ENCODE measurements at places on chromosomes 2 and 18.

- DNase-seq = no peak
These were observed 466.4 kb downstream of the MEIS1 start for GRCh38 chr2:66901344-66901743.

- DNase-seq = no peak
These were observed 63.8 kb downstream of the PTPRM start for GRCh38 chr18:7630731-7631442.

DNA sequence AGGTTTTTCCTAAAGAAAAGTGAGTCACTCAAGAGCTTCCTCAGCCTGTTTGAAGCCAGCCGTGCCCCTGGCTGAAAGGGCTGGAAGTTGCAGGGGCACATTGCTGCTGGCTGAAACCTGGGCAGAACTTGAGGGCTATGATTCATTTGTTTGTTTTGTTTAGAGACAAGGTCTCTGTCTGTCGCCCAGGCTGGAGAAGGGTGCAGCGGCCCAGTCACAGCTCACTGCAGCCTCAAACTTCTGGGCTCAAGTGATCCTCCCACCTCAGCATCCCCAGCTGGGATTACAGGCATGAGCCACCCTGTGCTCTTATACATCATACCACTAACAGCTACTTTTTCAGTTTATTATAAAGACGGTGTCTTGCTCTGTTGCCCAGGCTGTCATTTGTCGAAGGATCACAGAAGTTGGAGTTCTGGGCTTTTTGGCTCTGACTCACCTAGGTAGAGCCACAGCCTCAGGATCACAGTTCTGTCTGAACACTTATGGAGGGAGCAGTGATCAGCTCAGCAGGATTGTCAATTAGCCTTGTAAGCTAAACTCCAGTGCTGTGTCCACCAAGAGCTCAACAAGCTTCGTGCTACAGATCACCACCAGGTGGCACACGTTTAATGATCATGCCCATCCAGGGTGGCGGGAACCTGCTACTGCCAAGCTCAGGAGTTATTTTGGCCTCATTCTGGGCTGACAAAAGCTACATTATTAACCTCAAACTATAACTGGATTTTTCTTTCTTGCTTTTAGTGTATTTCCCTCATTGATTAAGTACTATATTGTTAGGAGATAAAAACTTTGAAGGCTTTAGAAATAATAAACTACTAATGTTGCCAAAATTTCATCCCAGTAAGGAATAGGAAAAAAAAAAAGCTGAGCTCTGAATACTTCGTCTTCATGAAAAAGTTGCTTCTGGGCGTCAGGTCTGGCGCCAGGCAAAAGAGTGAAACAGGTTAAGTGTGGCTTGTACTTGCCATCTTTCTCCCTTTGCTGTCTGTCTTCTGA, 57.9 kb downstream of the ARHGEF33 start:
- no peak for DNase-seq

- DNase-seq = no peak
These were observed 24.5 kb upstream of the TNP1 start for GRCh38 chr2:216884347-216884746.

- no peak for DNase-seq
These were observed 10.6 kb downstream of the IRS1 start for GRCh38 chr2:226788881-226789490.

DNA sequence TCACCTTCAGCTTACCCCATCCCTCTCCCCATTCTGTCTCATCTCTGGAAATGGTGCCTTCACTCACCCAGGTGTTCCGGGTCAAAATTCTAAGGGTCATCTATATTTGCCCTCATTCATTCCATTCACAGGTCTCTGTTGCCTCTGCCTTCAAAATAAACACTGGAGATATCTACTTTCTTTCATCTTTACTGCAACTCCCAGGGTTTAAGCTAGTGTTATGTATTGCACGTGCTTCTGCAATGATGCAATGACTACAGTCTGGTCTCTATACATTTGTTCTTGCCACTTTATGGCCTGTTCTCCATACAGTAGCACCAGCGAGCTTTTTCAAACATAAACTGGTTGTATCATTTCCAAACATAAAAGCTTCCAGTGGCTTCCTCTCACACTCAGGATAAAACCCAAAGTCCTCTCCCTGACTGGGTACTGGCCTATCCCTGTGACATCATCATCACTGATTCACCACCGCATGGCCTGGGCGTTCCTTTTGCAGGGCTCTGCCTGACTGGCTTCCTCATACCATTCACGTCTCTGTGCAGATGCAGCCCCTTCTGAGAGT, 14.3 kb downstream of the DSG2 start:
- DNase-seq = no peak

DNA sequence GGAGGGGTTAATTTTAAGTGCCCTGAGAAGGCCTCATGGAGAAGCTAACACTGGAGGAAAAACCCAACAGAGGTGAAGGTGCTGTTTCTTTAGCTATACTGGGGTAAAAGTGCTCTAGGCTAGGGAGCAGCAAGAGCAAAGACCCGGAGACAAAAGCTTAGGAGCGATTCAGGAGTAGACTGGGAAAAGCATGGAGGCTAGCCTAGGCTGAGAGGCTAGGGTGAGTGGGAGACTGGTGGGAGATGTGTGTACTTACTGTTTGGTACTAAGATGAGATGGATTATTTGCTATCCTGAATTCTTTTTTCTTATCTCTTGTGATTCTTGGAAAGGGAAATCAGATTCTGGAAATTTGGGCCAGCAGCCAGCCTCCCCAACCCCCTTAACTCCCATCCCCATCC, 2.0 kb downstream of the GIGYF2 start:
- DNase-seq = no peak

GRCh38 chr2:74496997-74497776, 2.2 kb downstream of the LBX2 start:
- no peak for DNase-seq

DNA sequence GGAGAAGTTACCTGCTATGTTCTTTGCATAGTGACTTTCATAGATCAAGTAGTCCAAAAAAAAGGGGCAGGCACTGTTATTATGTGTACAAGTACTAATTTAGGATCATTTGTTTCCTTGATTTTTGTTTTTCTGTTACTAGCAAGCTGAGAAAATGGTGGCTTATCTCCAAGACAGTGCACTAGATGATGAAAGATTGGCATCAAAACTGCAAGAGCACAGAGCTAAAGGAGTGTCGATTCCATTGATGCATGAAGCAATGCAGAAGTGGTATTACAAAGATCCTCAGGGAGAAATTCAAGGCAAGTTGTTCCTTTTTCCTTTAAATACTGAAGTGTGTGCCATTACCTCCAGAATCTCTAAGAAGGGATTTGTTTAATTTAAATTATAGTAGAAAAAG, 19.6 kb upstream of the KCNJ13 start:
- no peak for DNase-seq

DNA sequence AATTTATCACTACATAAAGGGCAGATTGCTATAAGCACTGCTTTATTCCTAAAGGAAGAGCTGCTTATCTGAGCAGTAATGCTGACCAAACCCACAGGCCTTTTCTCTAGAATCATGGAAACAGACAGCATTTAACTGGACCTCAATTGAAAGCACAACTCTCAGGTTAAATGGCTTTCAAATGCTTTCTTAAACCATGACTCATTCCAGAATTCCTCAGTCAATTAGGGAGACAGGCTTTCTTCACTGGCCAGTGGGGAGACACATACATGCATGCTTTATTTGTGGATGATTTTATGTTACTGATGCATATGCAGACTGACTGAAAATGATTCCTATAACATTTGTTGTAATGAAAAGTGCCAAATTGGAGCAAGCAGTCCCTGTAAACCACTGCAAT, 114.6 kb downstream of the ACVR1 start:
- no peak for DNase-seq

DNA sequence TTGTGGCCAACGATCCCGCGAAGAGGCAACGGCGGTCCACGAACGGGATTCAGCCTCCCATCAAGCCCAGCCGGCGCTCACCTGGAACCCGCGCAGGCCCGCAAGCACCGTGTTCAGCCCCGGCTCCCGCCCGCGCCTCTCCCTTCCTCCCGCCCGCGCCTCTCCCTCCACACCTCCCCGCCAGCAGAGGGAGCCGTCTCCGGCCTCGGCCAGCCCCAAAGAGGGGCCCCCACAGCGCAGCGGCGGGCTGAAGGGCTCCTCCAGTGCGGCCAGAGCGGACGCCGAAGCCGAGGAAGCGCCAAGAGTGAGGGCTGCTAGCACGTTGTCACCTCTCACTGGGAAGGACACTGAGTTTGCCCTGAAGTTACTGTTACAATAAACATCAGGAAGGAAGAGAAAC, 55.3 kb upstream of the LAPTM4A start:
- no peak for DNase-seq

GRCh38 chr2:212596688-212597087, 58.1 kb upstream of the ERBB4 start:
- DNase-seq = no peak

- no peak for DNase-seq
These were observed 43.7 kb upstream of the TANK start for GRCh38 chr2:161116509-161116908.

- no peak for DNase-seq
These were observed 326.3 kb upstream of the MC4R start for GRCh38 chr18:60698901-60699300.

GRCh38 chr2:54360055-54360792, 95.9 kb upstream of the SPTBN1 start:
- no peak for DNase-seq

GRCh38 chr2:162490761-162491470, 147.0 kb downstream of the GCA start:
- DNase-seq = no peak

DNA sequence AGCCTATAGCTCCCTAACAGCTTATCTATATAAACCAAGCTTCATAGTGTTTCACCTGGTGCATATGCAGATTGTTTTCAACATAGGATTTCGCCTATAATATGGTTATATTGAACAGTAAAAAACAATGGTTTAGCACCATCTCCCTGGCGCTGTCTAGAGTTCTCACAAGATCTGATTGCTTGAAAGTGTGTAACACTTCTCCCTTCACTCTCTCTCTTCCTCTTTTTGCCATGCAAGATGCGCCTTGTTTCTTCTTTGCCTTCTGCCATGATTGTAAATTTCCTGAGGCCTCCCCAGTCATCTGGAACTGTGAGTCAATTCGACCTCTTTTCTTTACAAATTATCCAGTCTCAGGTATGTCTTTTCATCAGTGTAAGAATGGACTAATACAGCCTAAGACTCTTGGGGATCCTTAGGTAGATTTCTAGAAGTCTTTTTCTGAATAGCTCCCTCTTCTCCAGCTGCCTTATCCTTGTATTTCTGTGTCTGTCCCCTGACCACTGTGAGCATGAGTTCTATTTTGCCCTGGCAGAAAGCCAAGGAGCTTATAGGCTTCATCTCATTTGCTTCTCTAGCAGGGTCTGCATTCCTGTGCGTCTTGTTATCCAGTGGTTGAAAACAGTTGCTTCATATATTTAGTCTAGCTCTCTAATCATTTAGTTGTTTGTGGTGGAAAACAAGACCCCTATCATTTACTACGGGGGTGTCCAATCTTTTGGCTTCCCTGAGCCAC, 401.6 kb downstream of the GPD2 start:
- no peak for DNase-seq

GRCh38 chr2:233029321-233029720, 3.2 kb upstream of the NEU2 start:
- no peak for DNase-seq

GRCh38 chr18:80190311-80190710, 57.0 kb downstream of the PARD6G start:
- no peak for DNase-seq

GRCh38 chr2:112152476-112153178, 14.4 kb downstream of the FBLN7 start:
- DNase-seq = peak; percentile 72

DNA sequence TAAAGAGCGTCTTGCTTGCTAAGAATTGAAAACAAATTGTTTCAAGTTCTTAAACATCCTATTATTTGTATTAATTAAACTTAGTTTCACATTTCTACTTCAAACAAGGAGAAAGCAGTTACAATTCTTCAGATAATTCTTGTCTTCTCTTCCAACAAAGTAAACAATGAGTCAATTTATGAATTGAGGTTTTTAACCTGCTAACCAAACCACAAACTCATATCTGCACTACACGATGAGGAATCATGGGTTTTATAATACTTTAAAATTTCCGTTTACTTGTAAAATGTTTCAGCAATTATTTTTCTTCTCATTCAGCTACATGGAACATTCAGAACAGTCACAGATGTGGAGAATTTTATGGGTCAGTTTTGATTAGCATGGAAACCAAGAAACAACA, 114.2 kb downstream of the SPIRE1 start:
- DNase-seq = no peak

GRCh38 chr2:190882411-190882766, 1.8 kb downstream of the GLS start:
- no peak for DNase-seq

- no peak for DNase-seq
These were observed 42.5 kb downstream of the TRIB2 start for GRCh38 chr2:12759248-12759647.

- no peak for DNase-seq
These were observed 14.8 kb downstream of the B4GALT6 start for GRCh38 chr18:31669541-31669940.

GRCh38 chr18:45324495-45325113, 290.7 kb upstream of the SLC14A2 start:
- DNase-seq = no peak

- DNase-seq = no peak
These were observed 91.2 kb upstream of the ARL4C start for GRCh38 chr2:234588054-234588430.

DNA sequence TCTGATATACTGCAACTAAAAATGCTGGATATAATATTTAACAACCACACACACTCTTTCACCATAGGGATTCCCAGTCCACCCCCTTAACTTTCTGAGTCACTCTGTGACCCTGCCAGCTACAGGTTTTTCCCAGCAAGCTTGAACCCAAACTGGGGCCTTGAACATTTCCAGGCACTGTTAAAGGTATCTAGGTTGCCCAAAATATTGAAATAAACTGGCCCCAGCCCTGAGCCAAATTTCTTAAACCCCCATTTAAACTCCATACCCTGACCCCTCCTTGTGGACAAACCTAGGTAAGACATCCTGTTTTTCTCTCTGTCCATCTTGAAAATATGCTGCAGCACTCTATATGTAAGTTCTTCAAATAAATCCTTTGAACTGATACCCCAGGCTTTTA, 19.7 kb upstream of the DCTN1 start:
- DNase-seq = no peak

DNA sequence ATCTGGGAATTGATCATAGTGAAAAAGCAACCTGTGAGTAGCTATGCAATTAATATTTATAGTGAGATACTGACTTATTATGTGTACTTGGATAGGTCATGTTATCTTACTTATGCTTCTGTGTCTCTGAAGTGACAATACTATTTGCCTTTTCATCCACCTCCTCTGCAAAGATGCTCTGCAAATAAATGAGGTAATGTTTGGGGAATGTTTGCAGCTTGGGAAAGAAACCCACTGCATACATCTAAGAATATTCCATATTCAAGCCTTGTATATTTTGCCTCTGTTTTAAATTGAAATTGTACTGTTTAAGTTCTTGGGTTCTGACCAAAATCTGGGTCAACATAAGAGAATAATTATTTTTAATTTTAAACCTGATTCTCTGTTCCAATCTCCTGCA, 217.4 kb upstream of the DTNA start:
- no peak for DNase-seq

- DNase-seq = peak; percentile 76
These were observed 7.3 kb downstream of the EMX1 start for GRCh38 chr2:72924353-72925240.

- DNase-seq = no peak
These were observed 287.0 kb downstream of the TCF4 start for GRCh38 chr18:55300936-55301531.

GRCh38 chr18:21241301-21242048, 557 bp upstream of the GREB1L start:
- DNase-seq = no peak
